ENCODE measurements at places on chromosomes 4 and X.

GRCh38 chrX:107102980-107103379, 15.6 kb downstream of the RBM41 start:
- no peak for DNase-seq

DNA sequence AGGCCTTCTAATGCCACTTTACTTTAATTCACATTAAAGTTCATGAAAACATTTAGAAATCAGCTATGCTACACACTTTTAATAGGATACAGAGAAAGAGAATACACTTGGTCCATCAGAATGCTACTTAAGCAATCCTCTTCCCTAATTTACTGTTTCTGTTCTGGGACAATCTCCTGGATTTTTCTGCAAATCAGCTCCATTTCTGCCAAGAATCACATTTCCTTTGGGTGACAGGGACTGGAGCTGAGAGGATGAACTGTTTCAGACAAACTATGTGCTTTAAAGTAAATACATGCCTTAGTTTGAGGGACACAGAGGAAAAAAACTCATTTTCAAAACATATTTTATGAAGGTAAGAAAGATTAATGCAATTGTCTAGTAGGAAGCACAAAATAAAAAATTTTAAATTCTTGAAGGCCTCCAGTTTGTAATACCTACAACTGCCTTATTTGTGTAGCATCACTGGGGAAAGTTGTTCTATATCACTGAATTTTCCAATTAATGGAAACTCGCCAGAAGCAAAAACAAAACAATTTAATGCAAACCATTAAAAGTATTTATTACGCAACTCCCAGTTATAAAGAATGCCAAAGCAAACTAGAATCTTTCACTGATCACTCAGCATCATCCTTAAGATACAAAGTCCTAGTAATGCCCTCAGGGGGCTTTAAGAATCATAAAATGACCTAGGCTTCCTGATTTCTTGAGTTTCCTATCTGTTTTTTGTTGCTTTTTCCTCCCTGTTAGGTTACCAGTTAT, 36.3 kb downstream of the BCLAF3 start:
- DNase-seq: no peak

DNA sequence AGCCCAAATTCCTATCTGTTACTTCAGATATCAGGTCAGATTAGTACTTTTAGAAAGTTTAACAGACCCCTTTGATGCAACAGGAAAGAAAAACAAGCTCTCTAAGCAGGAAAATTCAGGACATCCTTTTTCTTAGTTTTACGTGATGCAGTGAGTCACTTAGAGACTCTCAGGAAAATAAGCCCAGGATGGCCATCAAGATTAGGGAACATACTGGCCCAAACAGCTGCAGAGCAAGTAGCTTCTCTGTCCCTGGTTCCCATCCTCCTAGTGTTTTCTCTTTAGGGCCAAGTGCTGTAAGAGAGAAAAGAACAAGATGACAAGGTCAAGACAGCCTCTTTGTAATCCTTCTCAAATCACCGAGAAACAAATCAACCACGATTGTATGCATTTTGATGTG, 219.1 kb downstream of the ZNF674 start:
- no peak for DNase-seq

GRCh38 chr4:86965019-86965976, 30.5 kb downstream of the AFF1 start:
- no peak for DNase-seq

DNA sequence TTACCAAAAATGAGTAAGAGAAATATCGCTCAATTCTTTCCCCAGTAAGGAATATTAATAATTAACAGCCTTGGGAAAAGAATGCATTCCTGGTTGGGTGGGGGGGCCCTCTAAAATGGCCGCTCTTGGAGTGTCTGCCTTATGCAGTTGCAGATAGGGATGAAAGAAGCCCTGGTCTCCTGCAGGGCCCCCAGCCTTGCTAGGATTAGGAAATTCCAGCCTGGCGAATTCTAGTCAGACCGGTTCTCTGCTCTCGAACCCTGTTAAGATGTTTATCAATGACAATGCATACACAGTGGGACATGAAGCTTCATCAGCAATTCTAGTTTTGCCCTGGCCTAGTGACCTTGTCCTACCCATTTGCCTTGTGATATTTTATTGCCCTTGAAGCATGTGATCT, 1047.7 kb upstream of the GRID2 start:
- no peak for DNase-seq

- DNase-seq: peak; percentile 46
Observed at GRCh38 chrX:21479695-21480270, 105.6 kb downstream of the CNKSR2 start.

DNA sequence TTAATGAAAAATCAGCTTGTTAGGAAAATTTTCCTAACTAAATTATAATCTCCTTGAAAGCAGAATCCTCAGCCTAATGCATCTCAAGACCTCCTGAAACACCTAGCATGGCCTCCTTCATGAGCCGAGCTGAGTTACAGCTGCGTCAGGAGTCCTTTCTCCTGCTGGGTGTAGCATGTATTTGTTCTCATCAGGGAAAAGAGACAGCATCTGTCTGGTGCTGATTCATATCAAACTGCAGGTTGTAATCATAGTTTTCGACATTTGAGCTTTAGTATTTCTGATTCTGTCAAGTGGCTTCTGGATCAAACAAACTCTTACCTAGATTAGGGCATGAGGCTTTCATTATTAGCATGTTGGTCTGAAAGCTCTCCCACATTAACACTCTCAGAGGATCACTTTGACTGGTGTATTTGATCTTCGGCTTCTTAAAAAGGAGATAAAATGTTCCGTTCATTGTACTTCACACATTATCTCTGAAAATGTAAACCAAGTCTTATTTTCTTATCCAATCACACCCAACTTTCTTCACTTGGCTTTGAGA, 140.1 kb upstream of the FRG1 start:
- no peak for DNase-seq

DNA sequence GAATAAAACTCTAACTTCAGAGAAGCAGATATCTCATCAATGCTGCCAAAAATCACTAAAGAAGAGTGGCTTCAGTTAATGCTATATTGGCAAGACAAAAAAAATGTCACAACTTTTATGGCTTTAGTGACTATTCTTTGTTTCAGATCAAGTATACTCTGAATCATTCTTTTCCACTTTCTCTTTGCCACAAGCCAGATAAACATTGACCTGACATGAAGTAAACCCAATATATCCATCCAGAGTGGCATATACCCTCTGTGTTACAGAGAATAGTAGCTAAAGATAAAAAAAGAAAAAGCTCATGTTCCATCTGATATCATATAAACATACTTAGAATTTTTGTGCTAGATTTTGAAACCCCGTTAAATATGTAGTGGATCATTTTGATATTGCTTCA, 206.7 kb upstream of the CNKSR2 start:
- no peak for DNase-seq

- DNase-seq: no peak
Observed at GRCh38 chr4:8914461-8915171, 43.0 kb upstream of the HMX1 start.

DNA sequence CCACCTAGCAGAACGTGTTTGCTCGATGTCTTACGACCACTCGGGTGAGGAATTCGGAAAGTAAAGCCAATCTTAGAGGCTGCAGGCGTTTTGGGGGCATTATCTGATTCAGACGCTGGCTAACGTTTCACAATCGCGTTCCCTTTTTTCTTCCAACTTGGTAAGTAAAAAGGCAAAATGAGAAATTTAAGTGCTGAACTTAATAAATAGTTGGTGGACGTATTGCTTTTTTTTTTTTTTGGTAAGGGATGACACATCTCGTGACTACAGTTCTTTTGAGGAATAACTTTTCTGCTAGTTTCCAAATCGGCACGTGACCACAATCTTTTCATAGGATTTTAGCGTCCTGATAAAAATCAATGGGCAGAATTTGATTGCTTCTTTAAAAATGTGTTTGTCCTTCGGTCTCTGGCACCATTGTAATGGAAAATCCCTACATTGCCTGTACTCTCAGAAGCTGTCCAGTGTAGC, 848 bp downstream of the RAB9A start:
- DNase-seq: peak; percentile 39

GRCh38 chrX:16603822-16604221, 46.1 kb upstream of the S100G start:
- no peak for DNase-seq

GRCh38 chrX:45524805-45525204, 324.1 kb upstream of the DIPK2B start:
- no peak for DNase-seq

GRCh38 chrX:82945332-82945731, 562.8 kb upstream of the POU3F4 start:
- no peak for DNase-seq

GRCh38 chr4:169024762-169025161, 14.7 kb upstream of the CBR4 start:
- peak; percentile 68 for DNase-seq

DNA sequence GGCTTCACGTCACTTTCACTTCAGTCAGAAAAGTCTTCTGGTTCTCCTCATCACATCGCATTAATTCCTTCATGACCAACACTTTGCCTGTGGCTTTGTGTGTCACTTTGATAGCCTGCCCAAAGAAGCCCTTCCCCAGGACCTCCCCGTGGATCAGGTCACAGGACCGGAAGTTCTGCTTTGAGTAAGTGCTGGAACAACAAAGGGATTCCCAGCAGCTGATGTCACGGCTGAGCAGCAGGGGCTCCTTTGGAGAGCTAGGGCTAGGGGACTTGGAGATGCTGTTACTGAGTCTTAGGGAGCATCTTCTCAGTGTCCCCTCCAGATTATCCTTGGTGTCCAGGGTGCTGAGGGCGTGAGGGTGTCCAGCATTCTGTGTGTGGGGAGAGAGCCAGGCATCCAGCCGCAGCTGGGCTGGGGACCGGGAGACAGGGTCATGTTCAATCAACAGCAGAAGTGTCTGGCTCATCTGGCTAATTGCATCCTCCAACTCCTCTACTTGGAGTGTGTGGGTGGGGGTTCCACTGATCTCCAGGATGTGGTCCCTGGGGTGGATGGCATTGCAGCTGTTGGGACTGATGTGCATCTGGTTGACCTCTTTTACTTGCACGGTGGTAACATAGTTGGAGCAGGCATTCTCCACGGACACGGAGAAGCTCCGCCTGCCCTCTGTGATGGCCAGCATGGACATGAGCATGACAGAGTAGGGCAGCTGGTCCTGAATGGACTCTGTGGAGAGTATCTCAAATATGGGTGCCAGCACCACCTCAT, 39.2 kb upstream of the ARHGAP6 start:
- DNase-seq: no peak

DNA sequence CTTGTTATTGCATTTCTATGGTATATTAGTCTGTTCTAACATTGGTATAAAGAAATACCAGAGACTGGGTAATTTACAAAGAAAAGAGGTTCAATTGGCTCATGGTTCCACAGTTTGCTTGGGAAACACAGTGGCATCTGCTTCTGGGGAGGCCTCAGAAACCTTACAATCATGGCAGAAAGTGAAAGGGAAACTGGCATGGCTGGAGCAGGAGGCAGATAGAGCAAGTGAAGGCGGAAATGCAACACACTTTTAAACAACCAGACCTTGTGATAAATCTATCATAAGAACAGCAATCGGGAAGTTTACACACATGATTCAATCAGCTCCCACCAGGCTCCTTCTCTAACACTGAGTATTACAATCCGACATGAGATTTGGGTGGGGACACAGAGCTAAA, 346.6 kb upstream of the GNPDA2 start:
- DNase-seq: no peak

- no peak for DNase-seq
Observed at GRCh38 chr4:82230306-82230705, 143.5 kb downstream of the HNRNPD start.

DNA sequence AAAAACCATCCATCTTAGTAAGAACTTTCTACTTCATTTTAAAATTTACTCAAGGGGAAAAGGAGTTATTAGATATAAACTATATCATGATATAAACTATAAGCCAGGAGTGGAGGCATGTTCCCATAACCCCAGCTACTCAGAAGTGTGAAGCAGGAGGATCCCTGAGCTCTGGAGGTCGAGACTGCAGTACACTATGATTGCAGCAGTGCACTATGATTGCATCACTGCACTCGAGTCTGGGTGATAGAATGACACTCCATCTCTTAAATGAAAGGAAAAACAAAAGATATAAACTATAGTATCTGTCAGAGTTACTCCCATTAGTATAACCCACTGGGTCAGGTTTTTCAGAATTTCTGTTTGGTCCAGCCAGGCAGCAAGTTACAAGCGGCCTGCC, 47.6 kb downstream of the RPS3A start:
- DNase-seq: no peak

GRCh38 chr4:145170223-145170622, 10.2 kb downstream of the OTUD4 start:
- no peak for DNase-seq

DNA sequence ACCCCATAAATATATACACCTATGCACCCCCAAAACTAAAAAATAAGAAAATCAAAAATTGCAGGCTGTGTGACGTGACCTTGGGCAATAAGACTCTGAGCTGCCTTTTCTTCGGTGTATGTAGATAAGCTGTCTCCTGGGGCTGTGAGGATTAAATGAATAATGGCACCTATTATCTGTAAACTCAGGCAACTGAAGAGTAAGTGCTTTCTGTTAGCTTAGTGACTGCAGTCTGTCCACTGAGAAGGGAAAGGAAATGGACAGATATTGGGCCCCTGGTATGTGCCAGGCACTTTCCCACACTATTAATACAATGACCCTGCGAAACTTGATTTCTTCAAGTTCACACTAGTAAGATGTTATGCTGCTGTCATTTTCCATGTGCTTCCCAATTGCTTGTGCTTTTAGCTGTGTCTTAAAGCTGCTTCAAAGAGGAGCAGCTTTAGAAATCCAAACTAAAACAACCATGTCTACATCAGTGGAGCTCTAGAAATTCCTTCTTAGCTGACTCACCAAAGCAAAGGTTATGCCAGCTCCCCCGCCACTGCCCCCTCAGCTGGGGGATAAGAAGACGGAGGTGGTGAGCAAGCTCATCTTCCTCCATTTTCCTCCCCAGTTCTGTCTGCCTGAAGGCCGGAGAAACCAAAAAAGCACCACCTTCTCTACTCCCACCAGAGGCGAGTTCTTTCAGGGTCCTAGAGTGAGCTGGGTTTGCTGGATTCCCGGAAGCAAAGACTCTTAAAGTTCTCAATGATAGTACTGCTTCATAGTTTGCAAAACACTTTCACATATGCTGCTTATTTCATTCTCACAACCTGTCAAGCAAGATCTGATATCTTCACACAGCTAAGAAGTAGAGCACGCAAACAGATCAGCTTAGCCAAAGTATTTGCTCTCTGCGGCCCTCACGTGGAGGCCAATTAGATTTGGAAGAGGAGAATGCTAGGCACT, 8.8 kb upstream of the DGAT2L6 start:
- no peak for DNase-seq

DNA sequence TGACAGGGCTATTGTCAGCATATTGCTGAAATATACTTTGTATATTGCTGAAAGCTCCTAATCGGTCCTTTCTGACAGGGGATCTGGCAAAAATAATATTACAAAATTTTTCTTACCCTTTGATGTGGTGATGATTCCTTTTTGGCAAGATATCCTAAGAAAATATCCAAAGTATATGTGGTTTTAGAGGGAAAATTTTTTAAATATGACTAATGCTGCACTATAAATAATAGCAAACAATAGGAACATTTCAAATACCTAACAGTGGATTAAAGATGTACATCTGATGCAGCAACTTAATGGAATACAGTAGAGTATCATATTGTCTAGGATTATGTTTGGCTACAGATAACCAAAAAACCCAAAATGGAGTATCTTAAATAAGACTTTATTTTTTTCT, 49.6 kb downstream of the RRAGB start:
- no peak for DNase-seq

- no peak for DNase-seq
Observed at GRCh38 chr4:156705311-156705710, 266.3 kb downstream of the PDGFC start.

- no peak for DNase-seq
Observed at GRCh38 chr4:102787096-102787881, 26.5 kb upstream of the MANBA start.

GRCh38 chr4:41205130-41205529, 9.2 kb downstream of the APBB2 start:
- DNase-seq: no peak

- DNase-seq: no peak
Observed at GRCh38 chrX:53255738-53256191, 25.6 kb downstream of the IQSEC2 start.
